ENCODE measurements at places on chromosomes 1 and 21.

DNA sequence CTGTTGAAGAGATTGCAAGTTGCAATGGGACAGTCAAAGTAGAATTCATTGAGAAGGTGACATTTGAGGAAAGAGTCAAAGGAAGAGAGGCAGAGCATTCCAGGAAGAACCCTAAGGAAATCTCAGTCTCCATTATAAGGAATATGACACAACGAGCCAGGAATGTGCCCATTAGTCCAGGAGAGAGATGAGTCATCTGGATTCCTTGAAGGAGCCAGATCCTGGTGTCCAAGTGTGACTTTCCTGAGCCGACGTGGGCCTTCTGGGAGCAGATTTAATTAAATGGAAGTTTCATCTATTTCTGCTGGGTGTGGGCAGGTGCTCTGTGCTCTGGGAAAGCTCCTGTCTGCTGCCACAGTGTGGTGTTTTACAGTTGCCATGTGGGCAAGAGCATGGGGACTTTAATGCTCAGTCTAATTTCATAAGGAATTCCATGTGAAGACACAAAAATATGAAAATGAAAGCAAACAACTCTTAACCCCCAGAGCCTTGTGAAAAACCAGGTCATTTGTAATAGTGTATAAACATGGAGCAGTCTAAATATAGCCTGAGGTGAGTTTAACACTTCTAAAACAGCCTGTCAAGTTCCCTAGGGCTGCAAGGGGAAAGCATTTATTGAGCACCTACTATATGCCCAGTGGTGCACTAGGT, 111.4 kb upstream of the ARTN start:
- no peak for DNase-seq

GRCh38 chr1:57945045-57945444, 521.2 kb upstream of the DAB1 start:
- DNase-seq: no peak

GRCh38 chr1:83545066-83545862, 453.7 kb downstream of the TTLL7 start:
- no peak for DNase-seq

DNA sequence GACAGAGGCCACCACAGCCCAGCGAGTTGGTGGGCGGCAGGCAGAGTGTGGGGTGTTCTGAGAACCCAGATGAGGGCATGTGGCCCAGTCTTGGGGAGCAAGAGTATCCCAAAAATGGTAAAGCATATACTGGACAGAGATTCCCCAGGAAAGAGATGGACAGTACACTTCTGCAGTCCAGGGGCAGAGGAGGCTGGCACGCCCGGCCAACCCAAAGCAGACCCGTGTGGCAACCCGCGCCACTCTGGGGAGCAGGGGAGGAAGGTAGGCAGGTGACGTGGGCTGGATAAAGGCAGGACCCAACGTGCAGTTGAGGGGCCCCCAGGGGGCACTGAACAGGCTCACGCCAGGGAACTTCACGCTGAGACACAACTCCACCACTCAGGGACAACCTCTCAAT, 46.4 kb upstream of the RIPK4 start:
- DNase-seq: no peak

DNA sequence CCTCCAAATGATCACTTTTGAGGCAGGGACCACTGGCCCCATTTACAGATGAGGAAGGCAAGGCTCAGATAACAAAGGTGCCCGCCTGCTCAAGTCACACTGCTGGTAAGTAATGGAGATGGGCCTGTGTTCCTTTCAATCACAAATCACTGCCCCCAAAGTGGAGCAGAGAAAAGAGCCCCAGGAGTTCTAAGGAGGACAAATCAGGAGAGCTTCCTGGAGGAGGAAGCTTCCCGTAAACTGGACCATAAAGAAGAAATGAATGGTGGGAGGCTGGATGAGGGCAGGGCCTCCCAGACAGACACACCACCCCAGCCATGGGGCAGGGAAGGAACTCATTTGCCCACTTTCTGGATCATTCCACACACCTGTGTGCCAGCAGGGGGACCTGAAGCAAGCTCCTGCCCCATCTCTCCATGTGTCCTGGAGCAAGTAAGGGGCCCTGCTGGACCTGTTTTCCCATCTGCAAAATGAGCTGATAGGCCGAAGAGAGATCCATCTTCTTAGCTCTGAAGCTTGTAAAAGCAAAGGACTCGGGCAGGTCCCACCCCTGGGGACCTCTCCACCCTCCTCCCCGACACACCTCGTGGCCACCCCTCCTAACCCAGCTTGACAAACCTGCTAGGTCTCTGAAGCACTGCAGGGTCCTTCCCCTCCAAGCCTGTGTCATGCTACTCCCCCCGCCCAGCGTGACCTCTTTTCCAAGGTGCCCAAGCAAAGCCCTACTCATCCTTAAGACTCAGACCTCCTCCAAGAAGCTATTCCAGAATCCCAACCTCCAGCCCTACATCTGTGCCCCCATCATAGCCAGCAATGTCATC, 5.5 kb downstream of the LAPTM5 start:
- no peak for DNase-seq

DNA sequence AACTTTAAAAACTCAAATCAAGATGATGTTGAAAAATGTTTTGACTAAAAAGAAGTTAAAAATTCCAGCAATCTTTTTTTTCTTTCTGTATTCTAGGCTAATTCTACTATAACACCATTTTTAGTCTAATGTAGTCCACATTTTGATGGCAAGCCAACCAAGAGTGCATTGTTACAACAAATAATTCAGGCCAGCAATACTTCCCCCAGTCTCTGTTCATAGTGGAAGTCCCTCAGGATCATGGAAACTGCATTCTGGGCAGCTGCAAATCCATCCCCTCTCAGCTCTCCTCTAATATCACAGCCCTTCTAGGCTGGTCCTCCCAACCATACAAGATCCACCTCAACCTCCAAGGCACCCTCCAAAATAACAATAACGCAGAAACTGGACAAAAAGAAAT, 7.8 kb upstream of the CD58 start:
- no peak for DNase-seq

GRCh38 chr1:60920561-60920960, 161.8 kb upstream of the NFIA start:
- DNase-seq: no peak

GRCh38 chr1:228352677-228353481, 53.8 kb downstream of the TRIM11 start:
- DNase-seq: no peak

DNA sequence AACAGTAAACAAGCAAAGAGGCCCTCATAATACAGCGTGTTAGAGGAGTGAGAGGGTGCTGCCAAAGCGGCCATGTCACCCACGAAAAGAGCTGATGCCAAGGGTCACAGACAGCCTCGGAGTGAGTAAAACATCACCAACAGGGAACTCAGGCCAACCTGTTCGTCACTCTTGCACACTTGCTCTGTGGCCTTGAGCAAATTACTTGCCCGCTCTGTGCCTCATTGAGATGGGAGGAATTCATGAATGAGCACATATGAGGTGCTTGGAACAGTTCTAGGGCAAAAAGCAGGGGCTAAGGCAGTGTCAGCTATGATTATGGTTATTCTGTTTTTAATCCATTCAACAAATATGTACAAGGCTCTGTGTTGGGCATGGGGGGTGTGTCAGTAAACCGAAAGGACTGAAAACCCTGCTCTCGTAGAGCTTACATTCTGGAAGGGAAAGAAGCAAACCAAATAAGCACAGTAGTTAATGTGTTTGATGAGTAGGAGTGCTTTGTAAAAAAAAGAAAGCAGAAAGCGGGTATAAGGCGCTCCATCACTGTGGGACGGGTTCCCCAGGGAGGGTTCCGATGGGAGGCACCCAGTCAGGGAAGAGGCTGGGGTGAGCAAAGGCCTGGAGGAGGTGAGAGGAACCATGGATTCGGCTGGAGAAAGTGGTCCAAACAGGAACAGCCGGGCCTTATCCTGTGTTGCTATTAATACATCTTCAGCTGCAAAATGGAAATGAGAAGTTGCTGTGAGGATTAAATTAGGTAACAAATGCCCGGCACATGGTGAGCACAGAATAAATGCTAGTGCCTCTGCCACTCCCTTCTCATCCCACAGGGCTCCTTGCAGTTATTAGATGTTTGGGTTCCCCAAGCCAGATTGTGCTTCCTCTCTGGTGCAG, 39.5 kb upstream of the RD3 start:
- no peak for DNase-seq

- DNase-seq: no peak
Measured at GRCh38 chr1:211231873-211232272, 27.3 kb upstream of the RCOR3 start.

- no peak for DNase-seq
Measured at GRCh38 chr1:17904290-17904689, 149.2 kb downstream of the ACTL8 start.

DNA sequence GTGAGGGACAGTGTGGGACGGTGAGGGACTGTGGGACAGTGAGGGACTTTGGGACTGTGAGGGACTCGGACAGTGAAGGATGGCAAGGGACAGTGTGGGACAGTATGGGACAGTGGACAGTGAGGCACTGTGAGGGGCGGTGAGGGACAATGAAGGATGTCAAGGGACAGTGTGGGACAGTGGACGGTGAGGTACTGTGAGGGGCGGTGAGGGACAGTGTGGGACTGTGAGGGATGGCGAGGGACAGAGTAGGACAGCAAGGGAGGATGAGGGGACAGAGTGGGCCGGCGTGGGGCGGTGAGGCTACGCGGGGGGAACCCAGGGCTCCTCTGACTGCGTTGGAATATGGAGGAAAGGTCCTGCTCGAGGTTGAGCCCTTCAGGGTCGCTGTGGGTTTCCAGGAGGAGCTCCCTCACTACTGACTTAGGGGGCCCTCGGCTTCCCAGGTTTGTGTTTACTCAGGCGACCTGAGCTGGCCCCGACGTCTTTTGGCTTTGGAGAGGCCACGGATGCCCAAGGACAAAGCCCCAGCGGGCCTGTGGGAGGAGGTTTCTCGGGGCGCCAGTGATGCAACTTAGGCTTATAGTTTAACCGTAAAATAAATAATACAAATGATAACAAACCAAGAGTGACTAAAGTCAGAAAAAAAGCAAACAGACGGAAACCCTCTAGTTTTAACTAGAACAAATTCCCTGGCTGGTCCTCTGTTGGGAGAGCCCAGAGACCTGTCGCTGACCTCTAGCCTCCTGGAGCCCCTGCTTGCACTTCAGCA, 1.1 kb upstream of the ERRFI1 start:
- DNase-seq: no peak

- DNase-seq: no peak
Measured at GRCh38 chr21:15159382-15160020, 94.7 kb upstream of the NRIP1 start.

DNA sequence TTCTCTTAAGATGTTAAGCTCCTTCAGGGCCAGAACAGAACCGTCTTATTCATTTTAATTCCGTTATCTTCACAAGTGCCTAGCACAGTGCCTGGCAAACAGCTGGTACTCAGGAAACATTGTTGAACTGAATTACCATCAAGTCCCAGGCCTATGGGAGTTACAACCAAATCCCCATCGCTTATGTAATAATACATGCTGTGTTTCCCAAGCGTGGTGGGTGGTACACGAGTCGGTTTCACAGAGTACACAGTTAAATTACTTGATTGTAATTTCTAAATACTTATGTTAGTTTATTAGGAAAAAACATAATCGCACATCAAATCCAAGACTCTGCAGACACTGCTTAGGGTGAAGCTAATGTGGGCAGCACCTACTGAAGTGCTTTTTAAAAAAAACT, 1.0 kb downstream of the ANGEL2 start:
- no peak for DNase-seq

DNA sequence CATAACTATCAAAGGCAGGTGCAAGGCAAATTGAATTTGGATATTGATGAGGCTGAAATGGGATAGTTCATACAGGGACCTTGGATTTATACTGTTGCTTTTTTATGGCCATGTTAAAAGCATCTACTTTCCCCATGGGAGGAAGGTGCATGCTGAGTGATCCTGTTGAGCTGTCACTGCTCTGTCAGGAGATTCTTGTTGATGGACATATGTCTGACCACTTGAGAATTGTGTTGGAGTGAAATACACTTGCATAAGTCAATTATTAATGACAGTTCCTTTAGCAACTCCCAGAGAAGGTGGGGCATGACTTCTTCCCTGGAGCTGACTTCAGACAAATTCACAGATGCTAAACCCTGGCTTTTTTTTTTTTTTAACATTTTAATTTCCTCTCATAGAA, 58.4 kb upstream of the DYNLT5 start:
- no peak for DNase-seq

DNA sequence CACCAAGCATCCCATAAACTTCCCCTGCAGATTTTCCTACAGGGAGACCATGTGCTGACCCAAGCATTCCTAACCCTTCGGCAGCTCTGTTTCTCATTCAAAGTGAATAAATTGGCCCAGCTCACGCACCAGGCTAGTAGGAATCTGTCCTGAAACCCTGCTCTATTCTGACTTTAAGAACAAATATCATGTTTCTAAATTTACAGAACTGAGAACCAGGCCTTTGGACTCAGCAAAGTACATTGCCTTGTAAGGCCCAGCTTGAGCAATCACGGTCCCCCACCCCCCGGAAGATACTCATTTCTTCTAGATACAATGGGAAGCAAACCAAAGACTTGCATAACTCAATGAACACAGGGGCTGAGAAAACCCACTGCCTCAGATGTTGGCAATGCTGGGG, 160.1 kb upstream of the NFIA start:
- no peak for DNase-seq

DNA sequence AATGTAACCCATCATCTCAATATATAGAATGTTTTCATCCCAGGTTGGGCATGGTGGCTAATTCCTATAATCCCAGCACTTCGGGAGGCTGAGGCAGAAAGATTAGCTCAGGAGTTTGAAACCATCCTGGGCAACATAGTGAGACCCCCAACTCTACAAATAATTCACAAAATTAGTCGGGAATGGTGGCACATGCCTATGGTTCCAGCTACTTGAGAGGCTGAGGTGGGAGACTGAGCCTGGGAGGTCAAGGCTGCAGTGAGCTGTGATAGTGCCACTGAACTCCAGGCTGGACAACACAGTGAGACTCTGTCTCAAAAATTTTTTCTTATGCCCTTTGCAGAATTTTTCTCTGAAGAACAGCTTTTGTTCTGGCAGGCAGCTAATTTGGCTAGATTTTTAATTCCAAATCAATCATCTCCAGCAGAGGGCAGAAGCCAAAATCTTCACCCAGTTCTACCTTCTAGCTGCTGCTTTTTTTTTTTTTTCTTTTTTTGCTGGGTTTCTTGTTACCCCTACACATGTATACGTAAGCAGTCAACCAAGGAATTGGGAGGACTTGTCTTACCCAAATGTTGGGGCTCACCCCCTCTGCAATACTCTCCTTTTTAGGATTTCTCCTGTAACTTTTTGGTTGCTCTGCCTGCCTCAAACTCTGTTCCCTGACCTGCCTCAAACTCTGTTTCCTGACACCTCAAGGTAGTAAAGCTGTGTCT, 2.7 kb upstream of the RAD54L start:
- no peak for DNase-seq

DNA sequence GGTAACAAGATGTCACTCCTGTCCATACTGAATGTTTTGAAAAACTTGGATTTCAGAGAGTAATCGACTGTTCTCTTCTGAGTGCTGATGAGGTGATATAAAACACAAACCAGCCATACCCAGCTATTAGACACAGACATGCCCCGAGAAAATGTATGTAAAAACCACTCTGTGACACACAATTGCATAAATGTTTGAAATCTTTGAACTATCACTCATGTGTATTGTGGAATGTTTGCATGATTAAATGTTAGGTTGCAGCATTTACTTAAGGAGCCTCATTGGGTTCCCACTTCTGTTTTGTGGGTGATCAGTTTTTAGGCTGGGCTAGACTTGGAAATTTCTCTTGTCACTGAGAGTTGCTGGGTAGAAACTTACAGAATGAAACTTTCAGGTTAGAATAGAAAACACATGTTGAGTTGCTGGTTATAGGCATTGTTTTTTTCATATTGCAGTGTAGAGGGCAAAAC, 270.4 kb upstream of the B3GALT2 start:
- no peak for DNase-seq

GRCh38 chr21:33432496-33432895, 29.3 kb downstream of the IFNGR2 start:
- no peak for DNase-seq

Data from activated naive CD8-positive, alpha-beta T cell treated with anti-CD3 and anti-CD28 coated beads for 36 hours (primary cell).